NCI-H1930 (cell line): ENCODE measurements at places on chromosomes 2 and 18.

GRCh38 chr2:8176887-8177286, 505.0 kb upstream of the ID2 start:
- no peak for DNase-seq

- DNase-seq: no peak
These were observed 79.6 kb downstream of the MSTN start for GRCh38 chr2:189982780-189983394.

GRCh38 chr2:196431076-196431475, 208.4 kb upstream of the CCDC150 start:
- DNase-seq: no peak

DNA sequence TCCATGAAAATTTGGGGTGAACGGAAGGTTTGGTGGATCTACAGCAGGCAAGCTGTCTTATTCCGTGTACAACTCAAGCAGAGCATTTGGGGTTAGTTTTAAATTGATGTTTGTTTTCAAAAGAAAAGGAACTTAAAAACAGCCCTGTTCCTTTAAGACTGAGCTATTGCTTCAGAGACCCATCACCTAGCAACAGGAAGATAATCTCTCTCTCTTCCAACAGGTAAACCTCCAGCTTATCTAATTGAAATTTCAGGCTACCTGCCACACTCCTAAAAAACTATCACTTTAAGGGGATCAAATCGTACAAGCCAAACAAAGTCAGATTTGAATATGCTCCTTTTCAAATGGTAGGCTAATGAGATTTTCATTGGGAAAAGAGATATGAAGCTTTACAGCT, 101.8 kb downstream of the RNF152 start:
- DNase-seq: no peak

DNA sequence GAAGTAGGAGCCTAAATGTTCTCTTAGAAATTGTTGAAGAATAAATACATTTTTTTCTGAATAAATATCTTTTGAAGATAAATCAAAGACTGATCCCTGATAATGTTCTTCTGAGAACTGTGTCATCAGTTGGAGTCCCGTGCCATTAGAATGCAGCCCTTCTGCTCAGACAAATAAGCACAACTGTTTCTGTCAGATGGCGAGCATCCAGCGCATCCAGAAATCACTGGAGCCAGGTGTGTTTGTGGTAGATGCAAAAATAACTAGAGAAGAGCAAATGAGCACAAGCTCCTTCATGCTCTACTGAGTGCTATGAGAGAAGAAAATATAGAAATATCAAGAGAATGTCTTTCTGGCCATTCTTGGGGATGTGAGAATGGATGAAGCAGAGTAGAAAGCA, 573.7 kb downstream of the THSD7B start:
- DNase-seq: no peak

GRCh38 chr18:45528712-45529336, 86.5 kb upstream of the SLC14A2 start:
- DNase-seq: no peak

DNA sequence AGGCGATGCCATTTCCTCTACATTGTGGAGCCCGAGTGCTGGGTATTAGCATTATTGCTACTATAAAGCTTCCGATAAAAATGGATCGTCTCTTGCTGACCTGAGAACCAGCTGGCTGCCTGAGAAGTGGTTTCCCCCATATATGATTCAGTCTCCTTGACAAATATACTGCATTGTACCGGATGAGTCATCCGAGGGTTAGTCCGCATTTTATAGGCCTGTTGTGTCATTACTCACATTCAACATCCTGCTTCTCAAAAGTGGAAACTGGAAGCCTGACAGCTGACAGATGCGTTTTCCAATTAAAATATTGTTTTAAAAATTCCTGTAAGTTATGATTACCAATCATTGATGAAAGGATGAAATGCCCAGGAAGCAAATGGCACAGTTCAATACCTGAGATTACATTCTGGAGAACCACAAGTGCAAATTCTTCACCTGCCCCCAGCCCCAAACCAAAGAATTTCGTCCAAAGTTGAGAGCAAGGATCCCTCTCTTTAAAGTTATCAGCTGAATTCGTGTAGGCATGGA, 65.7 kb downstream of the SPRED2 start:
- DNase-seq: peak; percentile 8

GRCh38 chr2:75023666-75024455, 65.4 kb downstream of the POLE4 start:
- no peak for DNase-seq

GRCh38 chr2:46461011-46461674, 18.2 kb upstream of the TMEM247 start:
- DNase-seq: peak; percentile 37

- no peak for DNase-seq
These were observed 5.6 kb upstream of the SERPINB11 start for GRCh38 chr18:63697097-63697660.

DNA sequence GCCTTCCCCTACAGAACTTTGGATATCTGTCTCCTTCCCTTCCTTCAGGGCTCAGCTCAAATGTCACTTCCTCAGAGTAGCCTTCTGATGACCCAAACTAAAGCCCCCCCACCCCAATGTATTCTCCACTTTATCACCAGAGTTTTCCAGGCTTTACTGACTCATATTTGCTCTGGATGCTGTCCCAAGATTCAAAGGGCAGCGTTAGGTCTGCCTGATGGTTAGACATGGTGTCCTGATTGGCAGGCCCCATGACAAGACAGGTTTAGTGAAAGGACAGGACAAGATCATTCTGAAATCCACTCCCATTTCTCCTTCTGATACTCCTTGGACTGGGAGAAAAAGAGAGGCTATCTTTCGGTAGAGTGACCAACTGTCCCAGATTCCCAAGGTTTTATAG, 22.6 kb upstream of the RPIA start:
- no peak for DNase-seq

- DNase-seq: peak; percentile 72
These were observed at the start of gene TMEM37 for GRCh38 chr2:119431155-119431975. TSS of gene TMEM37 (plus strand) at chr2:119431854. CDS start at chr2:119431904, 50 bp downstream.

DNA sequence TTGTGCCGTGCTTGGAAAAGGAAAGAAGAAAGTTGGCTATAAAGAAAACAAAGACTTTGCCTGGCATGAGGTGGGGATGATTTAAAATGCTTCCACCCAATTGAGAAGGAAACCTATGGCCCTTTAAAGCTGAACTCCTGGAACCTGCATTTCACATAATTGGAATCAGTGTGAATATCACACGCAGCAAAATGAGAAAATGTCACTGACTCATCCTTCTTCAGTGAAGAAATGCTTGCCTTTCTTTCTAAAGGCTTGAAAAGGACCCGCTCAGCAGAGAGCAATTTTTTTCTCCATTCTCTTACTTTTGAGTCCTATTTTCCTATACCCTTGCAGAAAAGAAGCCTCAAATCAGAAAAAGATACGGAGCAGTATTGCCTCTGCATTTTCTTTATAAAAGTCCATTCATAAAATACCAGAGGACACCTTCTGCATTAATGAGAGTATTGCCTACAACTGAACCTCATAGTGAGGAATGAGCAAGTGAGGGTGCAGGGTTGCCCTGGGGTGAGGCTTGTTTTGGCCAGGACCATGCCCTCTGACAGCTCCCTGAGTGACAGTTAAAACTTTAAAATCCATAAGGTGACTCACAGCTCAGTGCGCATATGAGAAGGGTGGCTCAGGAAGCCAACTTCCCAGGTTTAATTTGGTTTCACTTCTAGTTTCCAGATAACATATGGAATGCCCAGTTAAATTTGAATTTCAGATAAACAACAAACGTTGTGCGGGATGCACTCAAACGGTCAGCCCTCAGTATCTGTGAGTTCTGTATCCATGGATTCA, 191.9 kb upstream of the GYPC start:
- DNase-seq: no peak

DNA sequence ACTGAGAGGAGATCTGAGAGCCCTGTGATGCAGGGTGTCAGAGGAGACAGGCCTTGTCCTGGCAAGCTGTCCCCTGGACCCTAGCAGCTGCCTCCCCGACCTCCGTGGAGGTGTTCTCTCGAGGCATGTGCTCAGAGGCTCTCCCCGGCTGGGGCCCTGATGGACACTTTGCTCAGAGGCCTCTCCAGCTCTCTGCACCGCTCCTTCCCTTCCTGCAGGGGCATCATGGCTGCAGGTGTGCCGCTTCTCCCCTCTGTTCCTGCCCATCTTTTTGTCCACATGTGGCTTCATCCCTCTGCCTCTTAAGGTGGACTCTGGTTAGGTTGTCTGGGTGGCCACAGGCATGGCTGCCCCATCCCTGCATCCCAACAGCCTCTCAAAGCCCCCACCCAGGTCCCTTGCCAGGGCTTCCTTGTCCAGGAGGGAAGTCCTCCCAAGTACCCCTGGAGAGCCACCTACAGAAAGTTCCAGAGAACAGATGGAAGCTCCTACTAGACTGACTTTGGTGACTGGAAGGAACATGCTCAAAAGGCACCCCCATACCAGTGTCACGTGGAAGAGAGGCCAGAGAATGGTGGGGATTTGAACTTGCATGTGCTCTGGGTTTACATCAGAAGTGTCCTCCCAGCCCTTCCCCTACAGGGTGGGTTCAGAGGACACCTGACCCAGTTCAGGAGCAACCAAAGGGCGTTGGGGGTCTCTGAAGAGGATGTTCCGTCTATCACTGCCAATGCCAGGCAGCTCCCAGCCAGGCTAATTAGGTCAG, 120.4 kb downstream of the KLHL29 start:
- DNase-seq: no peak

DNA sequence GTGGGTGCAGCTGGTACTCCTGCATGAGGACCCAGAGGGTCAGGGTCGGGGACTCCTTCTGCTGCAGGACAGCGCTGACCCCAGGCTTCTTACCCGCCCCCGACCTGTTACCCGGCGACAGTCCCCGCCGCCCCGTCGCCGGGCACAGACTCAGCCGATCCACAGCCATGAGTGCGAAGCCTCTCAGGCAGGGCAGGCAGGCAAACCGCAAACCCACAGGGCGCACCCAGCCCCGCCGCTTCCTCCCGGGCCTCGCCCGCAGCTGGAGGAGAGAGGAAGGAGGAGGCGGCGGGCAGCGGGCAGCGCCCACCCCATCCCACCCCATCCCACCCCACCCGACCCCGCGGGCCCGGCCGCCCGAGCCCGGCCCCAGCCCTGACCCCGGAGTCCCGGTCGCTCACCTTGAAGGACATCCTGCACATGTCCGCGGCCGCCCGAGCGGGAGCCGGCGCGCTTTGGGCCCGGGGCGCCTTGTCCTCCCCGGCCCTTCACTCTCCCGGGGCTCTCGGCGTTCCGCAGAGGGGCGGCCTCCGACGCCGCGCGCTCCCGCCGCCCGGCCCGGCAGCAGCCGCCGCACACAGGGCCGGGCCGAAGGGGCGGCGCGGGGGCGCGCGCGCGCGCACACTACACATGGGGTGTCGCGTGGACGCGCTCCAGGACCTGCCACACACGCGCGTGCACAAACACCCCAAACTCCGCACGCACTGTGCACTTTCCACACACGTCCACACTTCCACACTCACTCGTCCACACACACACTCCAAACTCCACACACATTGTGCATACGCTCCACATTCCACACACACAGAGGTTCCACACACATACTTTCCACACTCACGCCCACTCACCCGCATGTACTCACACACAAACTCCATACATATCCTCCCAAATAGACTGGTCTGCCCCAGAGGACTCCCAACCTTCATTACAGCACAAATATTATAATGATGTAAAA, at the start of gene ANKRD29:
TSS of gene ANKRD29 (minus strand) at position 603 of the 955 bp plus-strand sequence. CDS start at position 422, 181 bp downstream.
- peak; percentile 66 for DNase-seq

DNA sequence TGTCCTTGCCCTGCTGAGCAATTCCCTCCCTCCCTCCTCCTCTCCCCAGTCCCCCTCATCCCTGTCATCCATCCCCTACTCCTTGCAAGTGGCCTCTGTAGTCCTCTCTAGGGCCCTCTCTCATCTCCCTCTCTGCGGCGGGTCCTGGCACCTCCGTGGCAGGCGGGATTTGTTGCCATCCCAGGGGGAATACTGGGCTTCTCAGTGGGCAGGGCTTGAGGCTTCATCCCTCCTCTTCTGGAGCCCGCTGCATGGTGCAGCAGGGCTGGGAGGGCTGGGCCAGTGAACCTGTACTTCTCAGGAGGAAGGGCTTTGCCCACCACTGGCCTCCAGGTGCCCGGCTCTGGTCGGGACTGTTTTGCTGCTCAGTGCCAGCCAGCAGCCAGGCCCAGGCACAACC, 216.2 kb downstream of the TFCP2L1 start:
- no peak for DNase-seq

GRCh38 chr18:34789768-34790344, 79.8 kb downstream of the DTNA start:
- no peak for DNase-seq

GRCh38 chr2:100000915-100001707, 141.3 kb downstream of the AFF3 start:
- DNase-seq: no peak

- no peak for DNase-seq
These were observed 2.5 kb downstream of the CABLES1 start for GRCh38 chr18:23137788-23138216.

GRCh38 chr2:15640261-15640711, 48.6 kb downstream of the DDX1 start:
- DNase-seq: no peak

GRCh38 chr2:172333235-172333977, 94.0 kb upstream of the ITGA6 start:
- no peak for DNase-seq

DNA sequence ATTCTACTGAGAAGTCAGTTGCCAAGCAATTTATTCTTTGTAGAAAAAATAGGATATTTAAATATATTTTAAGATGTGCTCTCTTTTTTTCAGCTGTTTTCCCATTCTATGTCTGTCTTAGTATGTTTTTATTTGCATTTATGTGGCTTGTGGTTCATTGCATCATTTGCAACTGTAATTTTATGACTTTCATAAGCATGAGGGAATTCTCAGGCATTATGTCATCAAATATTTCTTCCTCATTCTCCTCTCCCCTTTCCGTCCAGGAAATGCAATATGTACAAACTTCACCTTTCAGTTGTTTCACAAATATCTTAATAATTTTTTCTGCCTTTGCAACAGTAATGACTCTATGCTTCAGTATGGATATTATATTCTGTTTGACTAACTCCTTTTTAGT, 560.2 kb upstream of the LRATD1 start:
- DNase-seq: no peak

- DNase-seq: no peak
These were observed 93.8 kb downstream of the PMAIP1 start for GRCh38 chr18:59993560-59993959.

DNA sequence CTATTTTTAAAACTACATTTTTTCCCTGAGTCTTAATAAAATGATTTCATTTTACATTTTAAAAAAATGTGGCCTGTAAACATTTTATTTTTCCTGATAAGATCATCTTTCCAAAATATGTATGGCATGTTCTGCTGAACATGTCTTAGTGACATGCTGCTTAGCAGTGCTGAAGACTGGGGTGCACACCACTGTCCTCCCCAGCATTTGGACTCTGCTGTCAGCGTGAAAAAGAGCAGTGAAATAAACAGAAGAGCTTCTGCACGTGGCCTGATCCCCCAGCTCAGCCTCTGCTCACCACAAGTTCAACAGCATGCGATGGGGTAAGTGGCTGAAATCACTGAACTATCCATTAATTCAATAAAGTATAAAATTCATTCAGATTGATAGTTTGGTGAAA, 81.6 kb upstream of the ZNF521 start:
- no peak for DNase-seq

DNA sequence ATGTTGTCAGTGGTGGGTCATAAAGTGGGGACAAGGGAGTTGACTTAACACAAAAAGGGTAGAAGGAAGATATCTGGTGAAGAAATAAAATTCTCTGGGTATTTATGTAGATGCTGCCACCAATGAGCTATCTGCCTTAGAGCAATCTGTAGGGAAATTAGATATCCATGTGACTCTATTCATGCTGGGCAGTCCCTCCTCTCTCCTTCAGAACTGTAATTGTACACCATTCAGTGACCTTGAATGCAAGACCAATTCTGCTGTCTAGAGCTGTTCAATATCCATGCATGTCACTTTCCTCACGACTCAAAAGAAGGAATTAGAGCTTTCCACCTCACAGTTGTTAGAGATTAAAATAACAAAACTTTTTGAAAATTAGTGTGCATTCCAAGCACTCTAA, 28.6 kb upstream of the TDRD15 start:
- no peak for DNase-seq
